Left ventricle myocardium inferior (tissue), 1 donor: ENCODE measurements at places on chromosomes 7 and 10. TPM values are rescaled to one million over a fixed set of nuclear protein-coding genes. Genes with fewer than 3 reads are reported as not detected.

GIMAP7 gene
- total RNA-seq, result 16.8 TPM

SEMA3C gene
- 66.5 TPM for total RNA-seq

CDHR3 gene
- total RNA-seq, result 11.4 TPM

ZCCHC24 gene
- 47.5 TPM for total RNA-seq

HTR5A gene
- total RNA-seq, result not detected

PIK3AP1 gene
- total RNA-seq, result 5.4 TPM

PRKRIP1 gene
- total RNA-seq, result 11.1 TPM

ANXA8 gene
- not detected for total RNA-seq

DEPP1 gene
- total RNA-seq, result 27.5 TPM
